ENCODE measurements at places on chromosomes 13 and 19.

DNA sequence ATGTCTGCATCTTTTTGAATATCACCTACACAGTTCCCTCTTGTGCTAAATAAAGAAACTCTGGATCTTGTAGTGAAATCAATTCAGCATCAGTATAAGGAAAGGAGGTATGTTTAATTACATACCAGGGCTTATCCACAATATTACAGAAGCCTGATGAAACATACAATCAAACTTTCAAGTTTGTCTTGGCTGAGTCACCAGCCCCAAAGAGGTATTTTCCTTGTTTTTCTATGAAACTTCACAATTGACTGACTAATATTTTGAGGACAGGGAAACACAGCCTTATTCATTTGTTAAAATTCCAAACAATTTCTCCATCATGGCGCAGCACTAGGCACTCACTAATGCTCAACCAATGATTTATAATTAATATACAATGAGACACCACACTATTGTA is 952.4 kb downstream of the PCDH17 start:
- peak; percentile 3 for DNase-seq

DNA sequence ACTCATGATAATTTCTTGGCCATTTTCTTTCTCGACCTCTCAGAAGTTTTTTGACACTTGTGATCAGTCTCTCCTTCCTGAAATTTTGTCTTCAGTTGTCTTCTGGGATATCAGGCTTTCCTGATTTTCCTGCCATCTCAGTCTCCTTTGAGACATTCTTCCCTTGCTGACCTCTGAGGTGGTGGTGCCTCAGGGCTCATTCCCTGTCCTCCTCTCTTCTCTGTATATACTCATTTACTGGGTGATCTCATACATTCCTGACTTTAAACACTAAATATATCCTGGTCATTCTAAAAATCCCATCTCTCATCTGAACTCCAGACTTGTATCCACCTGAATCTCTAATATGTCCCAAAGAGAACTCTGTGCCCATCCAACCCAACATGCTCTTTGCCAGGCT is 31.3 kb upstream of the STARD13 start:
- no peak for DNase-seq

DNA sequence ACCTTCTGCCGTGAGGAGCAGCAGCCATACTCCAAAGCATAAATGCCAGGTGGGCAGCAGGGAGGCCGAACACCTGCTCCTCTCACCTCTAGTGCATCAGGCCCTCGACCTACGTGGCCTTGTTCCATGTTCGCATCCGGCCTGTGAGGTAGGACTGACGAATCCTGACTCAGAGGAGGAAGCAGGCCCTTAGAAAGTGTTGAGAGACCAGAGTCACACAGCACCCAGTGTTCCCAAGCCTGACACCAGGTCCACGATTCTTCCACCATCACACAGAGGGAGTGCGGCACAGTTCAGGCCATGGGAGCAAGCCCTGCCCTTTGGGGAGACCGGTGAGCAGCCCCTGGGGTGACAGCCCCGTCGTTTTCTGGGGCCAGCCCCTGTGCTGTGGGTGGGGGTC is 14.7 kb downstream of the ATP12A start:
- no peak for DNase-seq

GRCh38 chr13:97335488-97336134 is 98.4 kb upstream of the RAP2A start:
- no peak for DNase-seq

GRCh38 chr13:76849493-76849892 is 36.7 kb downstream of the KCTD12 start:
- no peak for DNase-seq

Measured in choroid plexus epithelial cell (primary cell).